GM23248 (cell line): ENCODE measurements at places on chromosomes 6 and 20. TPM values are rescaled to one million over a fixed set of nuclear protein-coding genes. Genes with fewer than 3 reads are reported as not detected.

- H3K4me1 ChIP-seq, result no peaks in the 10 kb centered on the region
- peaks cover 9% of the 10 kb centered on the region; the same call in 1 of the 2 replicates for H3K27me3 ChIP-seq
- no peak overlapping the region for H3K27ac ChIP-seq
- DNase-seq, result no peak
- no peak overlapping the region for H3K4me3 ChIP-seq
Observed at GRCh38 chr20:6673071-6673470, 94.4 kb upstream of the BMP2 start.

GRCh38 chr20:58717278-58718091 lies 24.9 kb downstream of the NPEPL1 start:
- peaks cover 21% of the 10 kb centered on the region; the same call in 1 of the 2 replicates for H3K27me3 ChIP-seq
- H3K27ac ChIP-seq, result no peak overlapping the region
- H3K4me1 ChIP-seq, result no peaks in the 10 kb centered on the region
- H3K4me3 ChIP-seq, result no peak overlapping the region
- no peaks in the 10 kb centered on the region for H3K36me3 ChIP-seq
- DNase-seq, result no peak

DNA sequence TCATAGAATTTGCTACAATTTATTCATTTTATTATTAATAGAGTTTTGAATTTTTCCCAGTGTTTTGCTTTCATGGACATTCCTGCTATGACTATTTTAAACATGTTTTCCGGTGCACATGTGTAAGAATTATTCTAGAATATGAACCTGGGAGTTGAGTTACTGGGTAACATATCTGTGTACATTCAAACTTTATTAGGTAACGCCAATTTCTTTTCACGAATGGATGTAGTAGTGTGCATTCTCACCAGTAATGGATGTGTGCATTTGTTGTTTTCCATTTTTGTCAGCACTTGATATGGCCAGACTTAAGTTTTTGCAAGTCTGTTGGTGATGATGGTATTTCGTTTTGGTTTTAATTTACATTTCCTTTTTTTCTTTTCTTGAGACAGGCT lies 118.8 kb downstream of the CDKAL1 start:
- H3K36me3 ChIP-seq, result no peaks in the 10 kb centered on the region
- DNase-seq, result no peak
- peaks cover 16% of the 10 kb centered on the region for H3K4me1 ChIP-seq
- no peak overlapping the region for H3K27ac ChIP-seq
- H3K4me3 ChIP-seq, result no peak overlapping the region; the same call in 1 of the 2 replicates

DNA sequence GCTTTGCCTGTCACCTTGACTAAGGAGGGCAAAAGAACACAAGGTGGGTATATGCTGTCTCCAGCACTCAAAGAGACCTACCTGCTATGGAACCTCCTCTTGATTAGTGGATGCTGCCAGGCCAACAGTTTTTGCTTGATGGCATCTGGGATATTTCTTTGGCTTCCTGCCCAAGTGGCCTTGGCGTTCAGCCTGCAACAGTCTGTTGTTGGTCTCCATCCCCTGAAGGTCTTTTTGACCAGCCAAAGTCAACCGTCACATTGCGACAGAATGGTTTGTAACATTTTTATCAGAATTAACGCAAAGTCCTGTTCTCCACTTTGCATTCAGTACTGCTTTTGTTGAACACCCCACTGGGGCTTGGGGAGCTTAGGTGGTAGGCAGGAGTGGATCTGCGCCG lies 37.1 kb downstream of the SERPINB1 start:
- H3K4me3 ChIP-seq, result no peak overlapping the region
- no peak for DNase-seq
- no peaks in the 10 kb centered on the region for H3K4me1 ChIP-seq
- no peaks in the 10 kb centered on the region for H3K36me3 ChIP-seq

DNA sequence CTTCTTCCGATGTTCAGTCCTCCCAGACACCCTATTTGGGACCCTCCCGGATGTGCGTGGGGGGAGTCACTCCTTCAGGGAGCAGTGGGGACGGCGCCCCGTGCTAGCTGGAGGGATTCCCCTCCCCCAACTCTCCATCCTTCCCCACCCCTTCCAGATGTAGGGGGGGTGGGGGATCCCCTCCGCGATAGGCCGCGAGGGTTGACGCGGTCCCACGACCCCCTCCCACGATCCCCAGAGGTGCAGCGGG lies 548 bp downstream of the GNL1 start:
- H3K4me3 ChIP-seq, result peak overlapping the region; percentile 95
- no peaks in the 10 kb centered on the region for H3K27me3 ChIP-seq
- DNase-seq, result no peak
- H3K27ac ChIP-seq, result peak overlapping the region; percentile 96

DNA sequence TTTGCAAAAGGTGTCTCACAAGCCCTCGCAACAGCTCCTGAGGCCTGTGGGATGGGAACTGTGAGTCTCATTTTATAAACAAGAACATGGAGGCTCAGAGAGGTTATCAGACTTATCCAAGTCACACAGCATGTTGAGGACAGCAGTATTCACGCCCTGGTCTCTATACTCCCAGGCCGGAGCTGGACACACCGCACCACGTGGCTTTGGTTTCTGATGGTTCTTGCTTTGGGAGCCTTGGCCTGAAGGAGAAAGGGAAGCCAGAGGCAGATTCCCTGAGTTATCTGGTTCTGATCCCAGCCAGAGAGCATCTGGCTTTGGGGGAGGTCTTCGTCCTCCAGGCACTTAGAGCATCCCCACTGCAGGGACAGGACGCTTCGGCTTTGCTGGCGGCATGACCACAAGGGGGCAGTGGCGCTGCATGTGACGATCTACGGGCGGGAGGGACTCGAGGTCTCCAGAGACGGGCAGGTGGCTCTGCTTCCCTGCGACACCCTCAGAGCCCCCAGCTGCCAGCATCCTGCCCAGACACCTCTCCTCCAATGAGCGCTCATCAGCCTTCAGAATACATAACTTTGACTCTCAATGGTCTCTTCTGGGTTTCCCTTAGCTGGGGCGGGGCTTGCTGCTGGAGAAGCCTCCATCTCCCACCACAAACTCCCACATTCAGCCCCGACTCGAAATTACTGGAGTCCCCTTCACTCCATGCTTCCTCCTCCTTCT lies 51.4 kb upstream of the SAYSD1 start:
- H3K4me3 ChIP-seq, result no peak overlapping the region
- no peaks in the 10 kb centered on the region for H3K36me3 ChIP-seq
- no peak overlapping the region for H3K27ac ChIP-seq
- H3K4me1 ChIP-seq, result no peaks in the 10 kb centered on the region

GRCh38 chr6:129370268-129370916 lies 339.6 kb downstream of the ARHGAP18 start:
- DNase-seq, result peak; percentile 68
- peak overlapping the region; percentile 52 for H3K4me3 ChIP-seq
- H3K27me3 ChIP-seq, result no peaks in the 10 kb centered on the region
- no peaks in the 10 kb centered on the region for H3K36me3 ChIP-seq

GRCh38 chr6:24431045-24431451 lies 28.3 kb downstream of the MRS2 start:
- H3K4me1 ChIP-seq, result peaks cover 14% of the 10 kb centered on the region
- peak; percentile 65 for DNase-seq
- H3K27ac ChIP-seq, result no peak overlapping the region

DNA sequence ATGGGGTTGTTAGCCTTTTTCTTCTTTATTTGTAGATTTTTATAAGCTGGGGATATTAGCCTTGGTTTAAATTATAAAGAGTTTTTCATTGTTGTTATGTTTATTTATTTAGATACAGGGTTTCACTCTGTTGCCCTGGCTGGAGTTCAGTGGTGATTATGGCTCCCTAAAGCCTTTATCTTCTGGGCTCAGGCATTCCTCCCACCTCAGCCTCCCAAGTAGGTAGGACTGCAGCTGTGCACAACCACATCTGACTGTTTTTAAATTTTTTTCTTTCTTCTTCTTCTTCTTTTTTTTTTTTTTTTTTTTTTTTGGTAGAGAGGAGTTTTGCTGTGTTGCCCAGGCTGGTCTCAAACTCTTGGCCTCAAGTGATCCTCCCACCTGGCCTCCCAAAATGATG lies 80.9 kb downstream of the UBE3D start:
- no peaks in the 10 kb centered on the region for H3K36me3 ChIP-seq
- no peak overlapping the region for H3K4me3 ChIP-seq
- peaks cover 40% of the 10 kb centered on the region for H3K4me1 ChIP-seq
- no peak for DNase-seq
- H3K27ac ChIP-seq, result no peak overlapping the region
- no peaks in the 10 kb centered on the region for H3K27me3 ChIP-seq

DNA sequence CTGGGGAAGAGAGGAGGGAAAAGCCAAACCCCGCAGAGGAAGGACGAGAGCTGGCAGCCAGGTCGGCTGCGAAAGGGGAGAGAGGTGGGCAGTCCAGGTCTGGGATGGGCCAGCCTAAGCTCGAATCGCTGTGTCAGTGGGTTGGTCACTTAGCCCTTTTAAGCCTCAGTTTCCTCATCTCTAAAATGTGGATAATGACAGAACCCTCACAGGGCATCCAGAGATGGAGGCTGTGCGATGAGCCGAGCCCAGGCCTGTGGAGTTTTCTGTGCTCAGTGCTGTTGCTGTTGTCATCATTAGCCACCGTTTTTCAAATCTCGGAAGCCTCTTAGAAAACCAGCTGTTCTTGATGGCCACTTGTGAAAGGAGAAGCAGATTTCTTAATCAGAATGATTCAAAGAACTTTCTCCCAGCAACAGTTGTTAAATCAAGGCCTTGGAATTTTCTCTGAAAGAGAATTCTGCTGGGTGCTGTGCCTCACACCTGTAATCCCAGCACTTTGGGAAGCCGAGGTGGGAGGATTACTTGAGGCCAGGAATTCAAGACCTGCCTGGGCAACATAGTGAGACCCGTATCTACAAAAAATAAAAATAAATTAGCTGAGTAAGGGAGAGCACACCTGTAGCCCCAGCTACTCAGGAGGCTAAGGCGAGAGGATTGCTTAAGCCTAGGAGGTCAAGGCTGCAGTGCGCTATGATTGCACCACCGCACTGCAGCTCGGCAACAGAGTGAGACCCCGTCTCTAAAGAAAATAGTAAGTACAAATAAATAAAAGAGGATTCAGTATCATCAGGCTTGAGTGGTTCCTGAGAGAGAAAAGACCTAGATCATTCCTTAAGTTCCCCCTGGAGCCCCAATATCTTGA lies 46.3 kb upstream of the ENTPD6 start:
- H3K36me3 ChIP-seq, result no peaks in the 10 kb centered on the region
- H3K4me3 ChIP-seq, result peak overlapping the region; percentile 61
- peak; percentile 15 for DNase-seq

CLPSL2 gene
- not detected in 2 replicates for total RNA-seq

NHSL1 gene
- total RNA-seq, result 6.2 and 9.4 TPM in 2 replicates
